ENCODE measurements at places on chromosomes 7 and 10. TPM values are rescaled to one million over a fixed set of nuclear protein-coding genes. Genes with fewer than 3 reads are reported as not detected.

Gene AOC1
- total RNA-seq, result 0.10 TPM

Gene ITGB8
- 11.3 TPM for total RNA-seq

Gene ANKRD61
- not detected for total RNA-seq

Gene UCMA
- total RNA-seq, result not detected

Gene PRPS1L1
- total RNA-seq, result 0.31 TPM

Gene CTNNA3
- 0.42 TPM for total RNA-seq

Gene FAM180A
- total RNA-seq, result not detected

Gene GBF1
- total RNA-seq, result 16.7 TPM

Gene PTF1A
- not detected for total RNA-seq

Gene ATRNL1
- total RNA-seq, result 0.21 TPM

Gene STK17A
- total RNA-seq, result 253 TPM

Gene GRK5
- total RNA-seq, result 10.6 TPM

Gene FAM204A
- total RNA-seq, result 53.6 TPM

Gene BCL7B
- 60.7 TPM for total RNA-seq

Gene GALNT17
- total RNA-seq, result not detected

Gene PNLIPRP2
- total RNA-seq, result not detected

Gene TEX47
- total RNA-seq, result not detected

Gene C10orf143
- 1.8 TPM for total RNA-seq

Gene TACC2
- not detected for total RNA-seq

Gene SEMA3D
- total RNA-seq, result 0.21 TPM

Gene SUGCT
- total RNA-seq, result 1.9 TPM

Gene FRA10AC1
- 12.2 TPM for total RNA-seq

Gene OR9A2
- not detected for total RNA-seq

Gene KBTBD2
- 169 TPM for total RNA-seq

Gene SLC39A12
- total RNA-seq, result not detected

Gene NSUN6
- 17.3 TPM for total RNA-seq

Gene FXYD4
- not detected for total RNA-seq

Gene ANKRD30A
- not detected for total RNA-seq

Gene A1CF
- under 0.01 TPM for total RNA-seq

Gene MRC1
- total RNA-seq, result 0.21 TPM

Gene LRIT1
- not detected for total RNA-seq

Gene ST7
- 9.3 TPM for total RNA-seq

Gene DPCD
- 3.8 TPM for total RNA-seq

Gene ELN
- not detected for total RNA-seq

Gene NPTX2
- total RNA-seq, result 0.42 TPM

Gene ASB4
- total RNA-seq, result 0.10 TPM

Gene ASAH2B
- 1.4 TPM for total RNA-seq

Gene PRXL2A
- total RNA-seq, result 3.3 TPM

Gene CYP2E1
- total RNA-seq, result 0.42 TPM

Gene TLL2
- total RNA-seq, result not detected

Gene COG5
- total RNA-seq, result 78.9 TPM

Gene DMBT1
- not detected for total RNA-seq

Gene PIK3CG
- 81.3 TPM for total RNA-seq

Gene BMPR1A
- total RNA-seq, result 3.3 TPM

Gene DNAJC12
- total RNA-seq, result not detected

Gene MACC1
- total RNA-seq, result 1.0 TPM

Gene HERPUD2
- total RNA-seq, result 61.1 TPM

Gene BLVRA
- total RNA-seq, result 24.1 TPM

Gene SP4
- 40.6 TPM for total RNA-seq

Gene COL26A1
- total RNA-seq, result 0.21 TPM

Gene SHTN1
- 10.0 TPM for total RNA-seq

Gene VPS26A
- 22.0 TPM for total RNA-seq

Gene SDHAF3
- total RNA-seq, result 5.9 TPM

Gene NRAP
- not detected for total RNA-seq
